ENCODE measurements at places on chromosomes 6 and 20. TPM values are rescaled to one million over a fixed set of nuclear protein-coding genes. Genes with fewer than 3 reads are reported as not detected.

The PDE7B gene
- 21.1 TPM for total RNA-seq

The CYP24A1 gene
- not detected for total RNA-seq

DNA sequence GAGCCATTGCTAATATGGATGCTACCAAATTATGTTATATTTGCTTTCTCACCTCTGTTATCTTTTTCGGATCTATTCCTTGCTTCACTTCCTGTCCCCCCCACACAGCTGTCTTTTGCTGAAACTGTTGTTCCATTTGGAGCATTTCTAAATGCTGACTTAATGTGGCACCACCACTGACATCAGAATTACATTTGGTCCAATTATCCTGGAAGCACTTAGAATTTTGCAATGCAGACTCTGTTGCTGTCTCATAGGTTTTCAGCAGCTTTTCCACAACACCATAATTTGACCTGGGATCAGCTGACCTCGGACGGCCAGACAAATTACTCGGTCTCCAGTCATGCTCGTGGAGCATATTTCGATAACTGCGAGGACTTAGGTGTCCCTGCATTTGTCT, 12.8 kb downstream of the KIAA0408 start:
- DNase-seq = no peak

The VIP gene
- 1.3 TPM for total RNA-seq

The GTF2H4 gene
- 27.4 TPM for total RNA-seq

- DNase-seq = no peak
Observed at GRCh38 chr20:56430461-56430860, 18.4 kb downstream of the CASS4 start.

The ATP6V1G2 gene
- total RNA-seq = 1.6 TPM

DNA sequence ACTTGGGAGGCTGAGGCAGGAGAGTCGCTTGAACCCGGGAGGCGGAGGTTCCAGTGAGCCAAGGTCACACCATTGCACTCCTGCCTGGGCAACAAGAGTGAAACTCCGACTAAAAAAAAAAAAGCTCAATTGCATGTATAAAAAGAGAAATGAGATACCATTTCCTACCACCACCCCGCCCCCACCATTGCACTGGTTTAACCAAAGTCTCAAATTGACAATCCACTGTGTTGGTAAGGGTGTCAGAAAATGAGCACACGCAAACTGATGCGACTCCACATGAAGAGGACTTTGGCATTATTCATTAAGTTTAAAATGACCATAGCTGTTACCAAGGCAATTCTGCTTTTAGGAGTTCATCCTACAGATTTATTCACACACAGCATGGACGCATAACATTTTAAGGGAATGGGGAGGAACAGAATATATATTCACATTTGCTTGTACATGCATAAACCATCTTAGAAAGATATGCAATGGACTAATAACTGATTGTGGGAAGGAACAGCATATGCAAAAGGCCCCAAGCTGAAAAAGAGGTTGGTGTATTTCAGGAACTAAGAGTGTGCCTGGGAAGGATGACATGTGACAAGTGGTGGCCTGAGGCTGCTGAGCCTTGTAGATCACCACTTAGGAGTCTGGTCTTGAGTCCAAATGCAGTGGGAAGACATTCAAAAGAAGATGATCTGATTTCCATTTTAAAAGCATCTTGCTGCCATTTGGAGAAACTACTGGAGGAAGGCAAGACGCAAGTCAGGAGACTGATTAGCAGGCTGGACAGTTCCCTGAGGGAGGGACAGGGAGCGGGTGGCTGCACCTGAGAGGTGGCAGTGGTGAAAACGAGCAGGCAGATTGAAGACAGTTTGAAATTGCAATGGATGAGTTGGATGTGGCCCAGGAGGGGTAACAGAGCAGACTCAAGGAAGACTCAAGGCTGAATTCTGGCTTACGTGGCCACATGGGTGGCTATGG, 37.2 kb upstream of the PTPN1 start:
- no peak for DNase-seq

DNA sequence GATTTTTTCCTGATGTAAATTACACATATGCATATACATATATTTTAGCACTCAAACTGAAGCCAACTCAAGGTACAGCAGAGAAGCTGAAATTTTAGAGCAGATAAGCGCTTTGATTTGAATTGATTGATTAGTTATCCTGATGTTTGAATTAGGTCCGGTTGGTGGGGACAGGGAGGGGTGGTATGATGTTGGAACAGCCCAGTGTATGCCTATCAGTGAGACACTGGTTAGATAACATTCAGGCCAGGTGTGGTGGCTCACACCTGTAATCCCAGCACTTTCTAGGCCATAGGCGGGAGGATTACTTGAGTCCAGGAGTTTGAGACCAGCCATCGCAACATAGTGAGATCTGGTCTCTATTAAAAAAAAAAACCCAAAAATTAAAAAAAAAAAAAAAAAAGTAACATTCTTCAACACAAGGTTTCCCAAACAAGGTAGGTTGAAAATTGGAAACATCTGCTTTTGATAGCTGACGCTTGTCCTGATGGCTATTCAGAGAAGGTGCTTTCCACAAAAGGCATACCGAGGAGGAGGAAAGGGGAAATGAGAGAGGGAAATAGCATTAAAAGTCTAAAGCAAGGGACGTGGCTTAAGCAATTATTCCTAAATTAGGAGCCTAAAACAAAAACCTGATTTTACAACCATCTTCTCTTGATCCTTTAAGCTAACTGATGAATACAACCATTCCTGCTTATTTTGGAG, 288.4 kb upstream of the JARID2 start:
- no peak for DNase-seq

DNA sequence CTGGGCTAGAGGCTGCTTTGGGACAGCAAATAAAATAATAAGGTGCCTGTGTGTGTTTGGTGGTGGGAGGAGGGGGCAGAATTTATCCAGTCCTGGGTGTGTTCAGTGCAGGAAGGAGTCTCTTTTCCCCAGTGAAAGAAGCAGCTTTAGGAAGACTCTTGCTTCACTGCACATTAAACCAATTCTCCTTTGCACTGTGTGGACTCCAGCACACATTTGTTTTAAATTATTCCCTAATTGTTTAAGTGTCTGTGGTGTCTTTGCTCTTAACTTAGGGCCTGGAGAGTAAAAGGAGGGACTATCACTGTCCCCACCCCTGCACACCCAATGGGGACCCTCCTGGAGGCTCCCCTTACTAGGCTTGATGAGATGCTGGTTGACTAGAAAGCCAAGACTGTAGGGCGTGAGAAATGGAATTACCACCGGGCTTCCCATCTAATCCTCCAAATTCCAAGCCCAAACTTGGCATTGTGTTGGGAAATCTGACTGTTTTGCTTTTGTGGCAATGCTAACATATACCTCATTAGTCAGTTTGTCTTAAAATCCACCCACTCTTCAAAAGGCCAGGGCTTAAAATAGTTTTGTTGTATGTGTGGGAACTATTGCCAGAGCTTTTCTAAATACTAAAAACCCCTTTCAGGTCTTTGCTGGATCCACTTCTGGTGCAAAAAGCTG, 13.5 kb upstream of the DAAM2 start:
- no peak for DNase-seq

The APOBEC2 gene
- total RNA-seq = not detected

- DNase-seq = no peak
Observed at GRCh38 chr6:71107911-71108420, 151.1 kb upstream of the B3GAT2 start.

The FLOT1 gene
- 155 TPM for total RNA-seq

DNA sequence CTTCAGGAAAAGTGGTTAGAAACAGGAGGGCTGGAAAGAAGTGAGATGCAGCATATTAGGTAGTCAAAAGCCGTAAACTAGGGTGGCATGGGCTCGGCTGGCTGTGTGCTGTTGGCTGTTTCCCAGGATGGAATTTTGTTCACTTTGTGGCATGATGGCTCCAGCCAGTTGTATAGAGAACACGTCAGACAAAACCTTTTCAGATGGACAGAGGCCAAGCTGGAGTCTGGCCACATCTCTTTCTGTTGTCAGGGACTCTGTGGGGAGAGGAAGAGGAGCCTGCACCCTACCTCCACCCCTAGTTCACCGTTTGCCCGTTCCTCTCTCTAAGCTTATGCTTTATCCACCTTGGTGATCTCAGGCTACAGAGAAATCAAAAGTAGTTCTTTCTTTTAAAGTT, 22.0 kb downstream of the C6orf89 start:
- DNase-seq = peak; percentile 60

DNA sequence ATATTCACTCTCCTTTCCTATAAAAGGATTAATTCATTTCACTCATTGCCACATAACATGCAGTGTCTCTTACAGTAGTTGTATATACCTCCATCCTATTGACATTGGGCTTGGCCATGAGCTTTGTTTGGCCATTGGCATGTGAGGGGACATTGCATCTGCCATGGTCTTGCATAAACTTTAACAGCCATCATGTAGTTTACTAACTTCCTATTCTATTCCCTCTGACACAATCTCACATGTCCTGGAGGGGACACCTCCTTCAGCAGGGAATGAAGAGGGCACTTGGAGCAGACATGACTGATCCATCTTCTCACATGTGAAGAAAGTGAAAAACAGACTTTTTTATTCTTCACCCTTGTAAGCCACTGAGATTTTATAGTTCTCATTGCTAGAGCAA, 115.5 kb upstream of the MARCKS start:
- no peak for DNase-seq

The TPX2 gene
- 32.4 TPM for total RNA-seq

DNA sequence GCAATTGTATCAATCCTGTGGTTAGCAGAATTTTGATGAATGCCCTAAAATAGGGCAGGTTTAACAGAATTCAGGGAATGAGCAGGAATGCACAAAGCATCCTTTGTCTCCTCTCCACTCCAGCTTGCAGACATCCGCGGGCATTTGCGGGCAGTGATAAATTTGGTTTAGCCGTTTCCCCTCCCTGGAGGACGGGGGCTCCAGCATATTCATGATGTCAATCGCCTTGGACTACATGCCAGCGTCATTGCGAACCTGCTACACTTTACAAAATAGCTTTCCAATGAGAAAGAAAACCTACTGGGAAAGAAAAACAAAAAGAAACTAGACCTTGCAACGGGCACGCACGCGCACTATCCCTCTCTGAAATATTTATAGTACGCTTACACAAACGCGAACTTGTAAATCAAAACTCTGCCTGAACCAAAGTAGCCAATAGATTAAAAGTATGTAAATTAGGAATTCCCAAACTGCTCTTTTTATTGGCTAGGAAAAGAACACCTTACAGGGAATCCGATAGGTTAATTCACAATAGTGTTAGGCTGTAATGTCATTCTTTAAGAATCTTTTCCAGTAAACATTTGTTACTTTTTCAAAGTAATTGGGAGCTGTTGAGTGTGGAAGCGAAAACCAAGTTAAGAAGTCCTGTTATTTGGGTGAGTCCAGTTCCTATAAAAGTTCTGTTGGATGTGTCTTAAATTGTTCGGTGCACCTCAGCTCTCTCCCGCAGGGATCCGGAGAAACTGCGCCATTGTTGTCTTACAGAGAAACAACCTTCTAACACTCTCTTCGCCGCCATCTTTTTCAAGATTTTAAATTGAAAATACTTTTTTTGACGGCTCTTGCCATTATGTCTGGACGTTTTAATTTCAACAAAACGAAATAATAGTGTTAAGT, 136.7 kb downstream of the HFE start:
- DNase-seq = peak; percentile 80

DNA sequence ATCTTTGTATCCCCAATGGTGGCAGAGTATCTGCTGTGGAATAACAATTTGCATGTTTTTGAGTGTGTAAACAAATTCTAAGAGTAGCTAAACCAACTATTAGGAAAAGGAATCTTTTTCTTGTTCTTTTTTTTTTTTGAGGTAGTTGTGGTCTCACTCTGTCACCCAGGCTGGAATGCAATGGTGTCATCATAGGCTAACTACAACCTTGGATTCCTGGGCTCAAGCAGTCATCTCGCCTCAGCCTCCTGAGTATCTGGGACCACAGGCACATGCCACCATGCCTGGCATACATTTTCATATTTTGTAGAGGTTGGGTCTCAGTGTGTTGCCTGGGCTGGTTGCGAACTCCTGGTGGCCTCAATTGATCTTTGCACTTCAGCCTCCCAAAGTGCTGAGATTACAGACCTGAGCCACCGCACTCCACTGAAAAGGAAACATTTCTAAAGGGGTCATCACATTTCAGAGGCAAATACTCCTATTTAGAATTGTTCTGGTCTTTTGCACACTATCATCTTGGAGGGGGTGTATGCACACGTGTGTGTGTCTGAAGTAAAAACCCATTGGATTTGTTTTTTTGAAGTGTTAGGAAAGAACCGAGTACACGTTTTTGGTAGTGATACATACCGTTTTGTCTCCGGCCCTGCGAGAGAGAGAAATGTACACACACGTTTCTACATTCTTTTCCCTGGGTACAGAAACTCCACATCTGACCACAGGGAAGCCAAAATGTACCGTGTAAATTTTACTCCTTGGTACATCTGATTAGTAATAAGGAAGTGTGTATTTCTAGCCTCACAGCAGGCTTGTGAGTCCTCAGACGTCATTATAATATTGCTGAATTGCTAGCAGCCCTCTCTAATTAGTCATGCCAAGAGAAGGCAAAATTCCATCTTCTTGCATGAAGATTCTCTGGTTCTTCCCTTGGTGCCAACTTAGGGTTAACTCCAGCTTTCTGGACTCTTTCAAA, 183.6 kb downstream of the JARID2 start:
- DNase-seq = no peak

DNA sequence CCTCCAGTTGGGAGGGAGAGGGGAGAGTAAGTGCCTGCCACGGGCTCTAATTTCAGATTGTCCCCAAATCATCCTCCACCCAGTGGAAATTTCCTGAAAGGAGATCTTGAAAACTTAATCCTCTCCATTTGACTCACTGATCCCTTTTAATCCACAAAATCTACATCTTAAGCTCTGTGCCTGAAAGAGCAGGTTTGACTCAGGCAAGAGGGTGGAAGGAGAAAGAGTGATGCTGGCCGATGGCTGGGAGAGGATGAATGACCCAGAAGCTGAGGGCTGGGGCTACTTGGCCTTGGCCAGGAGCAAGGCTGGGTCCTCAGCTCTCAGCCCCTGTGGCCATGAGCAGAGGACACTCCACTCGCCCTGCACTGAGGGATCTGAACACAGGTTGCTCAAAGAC, 8.1 kb downstream of the BPIFA2 start:
- no peak for DNase-seq

GRCh38 chr20:19706463-19706862, 51.6 kb upstream of the RIN2 start:
- DNase-seq = no peak

DNA sequence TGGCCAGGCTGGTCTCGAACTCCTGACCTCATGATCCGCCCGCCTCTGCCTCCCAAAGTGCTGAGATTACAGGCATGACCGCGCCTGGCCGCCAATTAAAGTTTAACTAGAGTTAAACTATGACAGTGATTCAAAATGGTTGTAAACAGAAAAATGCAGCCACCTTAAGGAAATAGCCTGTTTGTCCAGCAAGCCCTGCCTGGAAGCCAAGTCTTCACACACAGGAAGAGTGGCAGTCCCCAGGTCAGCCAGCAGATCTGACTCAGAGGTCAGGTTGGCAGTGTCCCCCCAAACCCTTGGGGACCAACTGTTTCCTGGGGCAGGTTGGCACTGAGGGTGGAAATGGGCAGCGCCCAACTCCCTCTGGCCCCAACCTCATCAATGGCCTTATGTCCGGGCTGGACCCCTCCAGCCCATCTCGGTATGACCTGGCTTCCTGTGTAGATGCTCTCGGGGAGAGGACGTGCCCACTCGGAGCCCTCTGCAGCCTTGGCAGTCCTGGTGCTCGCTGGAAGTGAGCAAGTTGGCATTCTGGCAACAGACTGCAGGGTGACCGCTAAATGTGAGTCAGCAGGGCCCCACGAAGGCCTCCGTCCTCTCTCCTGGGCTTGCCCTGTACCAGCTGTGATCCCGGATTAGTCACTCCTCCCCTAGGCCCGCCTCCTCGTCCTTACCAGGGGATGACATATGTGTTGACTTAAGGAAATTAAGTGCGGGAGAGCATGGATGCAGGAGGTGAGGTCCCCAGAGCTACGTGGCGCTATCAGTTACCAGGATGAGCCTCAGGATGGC, 9.7 kb upstream of the HSP90AB1 start:
- DNase-seq = peak; percentile 95

The CLVS2 gene
- total RNA-seq = under 0.01 TPM

GRCh38 chr20:24866008-24866407, 83.1 kb upstream of the CST7 start:
- no peak for DNase-seq
